Activated effector memory CD4-positive, alpha-beta T cell treated with anti-CD3 and anti-CD28 coated beads, Interleukin-2, amount 50 U/mL, for 16 hours (primary cell): ENCODE measurements at places on chromosomes 12 and 14.

- DNase-seq = no peak
These were observed 322.7 kb upstream of the RTL1 start for GRCh38 chr14:101226265-101226602.

DNA sequence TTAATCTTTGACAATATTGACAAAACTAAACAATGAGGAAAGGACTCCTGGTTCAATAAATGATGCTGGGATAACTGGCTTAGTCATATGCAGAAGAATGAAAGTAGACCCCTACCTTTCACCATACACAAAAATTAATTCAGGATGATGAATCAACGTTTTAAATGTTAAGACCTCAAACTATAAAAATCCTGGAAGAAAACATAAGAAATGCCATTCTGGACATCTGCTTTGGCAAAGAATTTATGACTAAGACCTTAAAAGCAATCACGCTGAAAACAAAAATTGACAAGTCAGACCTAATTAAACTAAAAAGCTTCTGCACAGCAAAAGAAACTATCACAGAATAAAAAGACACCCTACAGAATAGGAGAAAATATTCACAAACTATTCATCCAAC, 97.4 kb downstream of the LMNTD1 start:
- no peak for DNase-seq

- no peak for DNase-seq
These were observed 401.3 kb downstream of the DIO2 start for GRCh38 chr14:79809849-79810612.

DNA sequence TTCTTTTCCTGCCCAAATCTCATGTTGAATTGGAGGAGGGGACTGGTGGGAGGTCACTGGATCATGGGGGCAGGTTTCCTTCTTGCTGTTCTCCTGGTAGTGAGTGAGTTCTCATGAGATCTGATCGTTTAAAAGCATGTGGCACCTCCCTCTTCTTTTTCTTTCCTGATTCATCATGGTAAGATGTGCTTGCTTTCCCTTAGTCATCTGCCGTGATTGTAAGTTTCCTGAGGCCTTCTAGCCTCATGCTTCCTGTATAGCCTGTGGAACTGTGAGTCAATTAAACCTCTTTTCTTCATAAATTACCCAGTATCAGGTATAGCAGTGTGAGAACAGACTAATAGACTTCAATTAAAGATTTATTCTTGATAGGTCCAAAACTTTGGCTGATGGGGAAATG, 83.5 kb downstream of the CAND1 start:
- no peak for DNase-seq

- DNase-seq = no peak
These were observed 218.6 kb upstream of the ATP2B1 start for GRCh38 chr12:89927226-89927698.

DNA sequence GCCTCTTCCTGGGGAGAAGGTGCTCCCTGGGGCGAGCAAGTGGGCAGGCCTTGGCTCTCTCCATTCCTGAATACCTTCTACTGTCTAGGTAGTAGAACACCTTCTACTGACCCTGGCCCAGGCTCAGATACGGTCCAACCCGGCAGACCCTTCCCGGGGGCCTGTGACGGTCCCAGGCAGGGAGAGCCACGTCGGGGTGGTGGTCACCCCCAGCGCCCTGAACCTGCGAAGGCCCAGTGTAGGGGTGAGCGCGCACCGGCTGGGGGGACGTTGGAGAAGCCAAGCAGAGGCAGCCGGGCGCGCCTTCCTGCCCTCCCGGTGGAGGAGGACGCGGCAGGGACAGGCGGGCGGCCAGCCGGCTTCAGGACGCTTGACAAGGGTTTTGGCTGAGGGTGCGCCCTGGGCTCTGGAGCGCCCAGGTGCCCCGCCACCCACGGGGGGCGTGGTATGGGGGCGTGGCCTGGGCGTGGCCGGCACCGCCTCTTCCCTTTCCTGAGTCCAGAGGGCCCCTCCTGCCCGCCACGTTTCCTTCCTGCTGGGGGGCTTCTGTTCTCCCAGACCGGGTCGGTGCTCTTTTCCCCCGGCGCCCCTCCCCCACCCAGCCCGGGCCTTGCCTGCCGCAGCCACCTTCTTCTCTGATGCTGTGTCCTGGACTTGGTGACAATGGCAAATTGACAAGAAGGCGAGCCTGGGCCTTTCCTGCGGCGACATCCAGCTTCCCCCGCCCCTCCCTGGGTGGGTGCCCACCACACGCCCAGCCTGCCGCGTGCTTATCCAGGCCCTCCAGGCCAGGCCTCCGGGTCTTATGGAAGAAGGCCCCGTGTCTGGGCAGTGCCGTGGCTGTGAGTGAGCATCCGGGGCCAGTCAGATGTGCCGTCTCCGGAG, 24.5 kb upstream of the PPP1R13B start:
- peak; percentile 92 for DNase-seq

DNA sequence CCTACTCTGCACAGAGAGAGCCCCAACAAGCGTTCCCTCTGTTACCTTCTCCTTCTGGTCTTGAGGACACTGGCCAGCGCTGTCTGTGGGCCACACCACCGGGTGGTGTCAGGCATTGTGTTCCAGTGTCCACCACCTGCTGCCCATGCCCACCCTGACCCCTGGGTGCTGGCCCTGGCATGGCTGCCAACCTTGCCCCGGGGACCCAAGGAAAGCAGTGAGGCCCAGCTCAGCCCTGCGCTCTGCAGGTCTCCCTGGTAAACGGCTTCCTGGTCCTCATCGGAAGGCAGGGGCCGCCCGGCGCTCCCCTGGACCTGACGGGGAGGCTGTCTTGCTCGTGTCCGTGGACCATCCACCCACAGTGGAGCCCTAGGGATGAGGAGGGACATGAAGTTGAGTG, 21.8 kb upstream of the MEG3 start:
- no peak for DNase-seq

- DNase-seq = no peak
These were observed 2.2 kb downstream of the AMN1 start for GRCh38 chr12:31726575-31726974.

- DNase-seq = no peak
These were observed 8.7 kb upstream of the CLEC4E start for GRCh38 chr12:8549381-8549780.

DNA sequence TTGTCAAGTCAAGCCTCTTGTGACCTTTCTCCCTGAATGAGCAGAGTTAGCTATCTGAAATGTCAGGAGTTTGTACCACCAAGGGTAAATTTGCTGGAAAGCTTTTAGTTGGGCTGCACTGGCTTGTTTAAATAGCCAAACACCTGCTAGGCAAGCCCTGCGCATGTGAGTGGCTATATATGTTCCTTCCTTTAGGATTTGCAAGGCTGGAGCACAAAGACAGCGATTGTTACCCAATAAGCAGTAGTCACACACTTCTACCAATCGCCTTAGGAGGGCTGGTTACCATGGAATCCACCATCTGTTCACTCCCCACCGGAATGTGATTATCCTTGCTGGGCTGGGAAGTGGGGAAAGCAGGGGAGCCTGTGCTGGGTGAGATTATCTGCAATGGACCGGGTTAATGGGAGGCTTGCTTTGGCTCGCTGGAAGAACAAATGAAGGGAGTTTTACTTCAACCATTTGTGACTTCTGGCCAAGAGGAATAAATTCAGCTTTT, 102.5 kb downstream of the FGD4 start:
- DNase-seq = no peak

GRCh38 chr12:24937553-24938244, 11.2 kb downstream of the BCAT1 start:
- no peak for DNase-seq

DNA sequence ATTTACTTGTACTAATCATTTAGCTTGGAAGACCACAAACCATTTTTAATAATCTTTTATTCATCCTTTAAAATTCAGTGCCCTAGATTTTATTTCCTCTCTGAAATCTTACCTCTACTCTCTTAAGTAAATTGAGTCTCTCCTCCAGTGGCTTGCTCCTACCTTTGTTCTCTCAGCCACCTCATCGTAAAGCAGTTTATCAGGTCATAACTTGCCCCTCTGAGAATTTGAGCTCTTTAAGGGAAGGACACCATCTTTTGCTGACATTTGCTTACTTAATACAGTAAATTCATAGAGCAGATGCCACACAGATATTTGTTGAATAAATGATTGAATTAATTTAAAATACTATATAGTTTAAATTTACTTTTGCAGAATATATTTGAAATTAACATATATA, 794.3 kb downstream of the C12orf50 start:
- DNase-seq = no peak

GRCh38 chr12:130083734-130084133, 78.5 kb upstream of the FZD10 start:
- no peak for DNase-seq

DNA sequence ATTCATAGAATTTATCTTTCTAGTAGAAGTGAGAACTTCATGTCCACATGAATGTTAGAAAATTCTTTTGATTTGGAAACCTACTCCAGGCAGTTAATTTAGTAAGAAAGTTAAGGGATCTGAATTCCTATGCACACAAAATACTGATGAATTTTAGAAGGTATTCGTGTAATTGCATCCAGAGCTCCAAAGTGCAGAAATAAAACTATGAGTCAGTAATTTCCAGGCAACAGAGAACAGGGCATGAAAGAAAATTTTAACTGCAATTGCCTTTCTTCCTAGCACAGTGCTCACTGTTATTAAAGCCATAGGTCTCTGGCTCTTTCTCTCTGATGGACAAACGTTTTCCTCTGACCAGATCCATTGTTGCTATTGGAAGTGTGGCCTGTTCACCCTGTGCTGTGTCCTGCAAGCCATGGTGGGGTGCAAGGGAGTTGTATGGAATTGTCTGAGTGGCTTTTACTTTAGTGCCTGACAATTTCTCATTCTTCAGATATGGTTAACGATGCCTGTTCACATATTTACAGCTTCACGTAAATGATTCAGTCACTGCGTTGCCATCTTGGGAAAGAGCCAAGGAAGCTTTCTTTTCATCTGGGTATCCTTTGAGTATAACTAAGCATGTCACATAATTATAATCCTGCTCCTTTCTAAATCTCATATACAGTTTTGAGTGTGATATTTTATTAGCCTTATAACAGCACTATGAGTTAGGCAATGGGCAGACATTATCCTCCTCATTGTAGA, 145.1 kb downstream of the ACSS3 start:
- DNase-seq = no peak

GRCh38 chr12:67645601-67646000, 2.9 kb upstream of the DYRK2 start:
- DNase-seq = no peak

DNA sequence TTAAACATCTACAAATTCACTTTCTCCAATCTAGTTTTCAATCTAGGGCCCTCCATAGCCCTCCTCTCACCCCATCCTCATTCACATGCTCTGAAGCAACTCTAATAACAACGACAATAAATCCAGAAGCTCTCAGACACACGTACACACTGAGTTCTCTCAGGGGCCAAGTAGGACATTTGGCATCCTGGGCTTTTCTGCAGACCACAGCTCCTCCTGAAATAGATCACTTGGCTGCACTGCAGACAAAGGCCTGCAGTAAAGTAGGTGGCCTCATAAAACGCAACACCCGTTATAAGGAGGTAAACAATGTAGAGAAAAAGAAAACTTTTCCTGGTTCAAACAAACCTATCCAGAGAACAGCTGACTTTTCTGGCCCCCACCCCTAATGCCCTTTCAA, 111.2 kb downstream of the TMTC1 start:
- no peak for DNase-seq

- DNase-seq = no peak
These were observed 96.1 kb downstream of the FLRT2 start for GRCh38 chr14:85625925-85626585.

- DNase-seq = no peak
These were observed 3.7 kb upstream of the ART4 start for GRCh38 chr12:14846876-14847580.

DNA sequence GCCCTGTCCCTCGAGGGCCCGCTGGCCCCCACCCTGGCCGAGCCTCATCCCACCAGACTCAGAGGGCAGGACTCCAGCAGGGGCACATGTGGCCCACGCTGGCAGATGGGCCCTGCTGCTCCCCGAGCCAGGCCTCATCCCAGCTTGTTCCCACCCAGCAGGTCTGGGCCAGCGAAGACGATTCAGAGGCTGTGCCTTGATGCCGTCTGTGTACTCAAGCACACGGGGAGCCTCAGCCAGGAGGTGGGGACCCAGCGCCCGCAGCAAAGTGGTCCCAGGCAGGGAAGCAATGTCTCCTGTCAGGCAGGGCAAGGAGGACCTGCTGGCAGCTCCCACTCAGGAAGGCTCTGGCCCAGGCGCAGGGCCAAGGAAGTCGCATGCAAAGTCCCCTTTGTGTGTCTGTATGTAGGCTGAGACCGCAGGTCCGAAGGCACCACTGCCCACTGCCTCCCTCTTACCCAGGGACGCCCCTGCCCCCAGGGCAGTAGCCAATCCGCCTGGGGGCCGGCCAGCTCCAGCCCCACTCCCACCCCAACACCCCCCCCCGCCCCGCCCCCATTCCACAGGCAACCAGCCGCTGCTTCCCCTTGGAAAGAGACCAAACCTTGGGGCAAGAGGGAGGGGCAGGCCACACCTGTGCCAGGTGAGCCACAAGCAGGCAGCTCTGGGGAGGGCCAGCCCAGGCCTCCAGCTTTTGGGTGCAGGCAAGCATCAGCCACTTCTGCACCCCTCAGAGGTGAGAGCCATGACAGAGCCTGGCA, 9.4 kb downstream of the DEGS2 start:
- DNase-seq = no peak

- DNase-seq = no peak
These were observed 96.1 kb downstream of the PPHLN1 start for GRCh38 chr12:42421844-42422779.

DNA sequence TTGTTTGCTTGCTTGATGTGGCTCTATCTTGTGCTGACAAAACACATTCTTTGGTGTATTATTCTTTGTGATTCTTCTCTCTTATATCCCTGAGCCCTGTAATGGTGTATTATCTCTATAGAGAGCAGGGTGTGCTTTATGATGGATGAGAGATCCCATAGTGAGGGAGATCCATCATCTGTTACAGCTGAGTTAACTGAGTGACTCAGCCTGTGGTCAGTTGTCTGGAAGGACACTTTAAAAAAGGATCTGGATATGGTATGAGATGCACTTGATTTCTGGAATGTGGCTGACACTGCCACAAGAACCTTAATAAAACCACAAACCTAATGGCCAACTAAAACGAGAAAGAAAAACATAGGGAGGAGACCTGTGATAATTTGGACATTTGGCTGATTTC, 461.4 kb upstream of the SYT1 start:
- DNase-seq = no peak

DNA sequence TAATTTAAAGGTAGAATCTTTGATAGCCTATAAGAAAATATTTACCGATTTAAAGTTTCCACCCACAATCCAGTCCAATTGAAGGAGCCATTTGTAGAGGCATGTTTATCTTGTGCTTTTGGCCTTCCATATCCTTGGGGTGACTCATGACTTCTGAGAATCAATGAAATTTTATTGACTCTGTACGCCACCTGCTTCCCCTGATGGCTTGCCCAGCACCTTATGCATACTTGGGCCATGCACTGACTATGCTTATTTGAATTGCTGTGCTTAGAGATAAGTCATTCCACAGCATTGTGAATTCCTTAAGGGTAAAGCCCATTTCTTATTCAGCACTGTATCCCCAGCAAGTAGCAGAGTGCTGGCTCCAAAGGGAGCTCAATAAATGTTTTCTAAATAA, 954.8 kb upstream of the SEL1L start:
- no peak for DNase-seq

- no peak for DNase-seq
These were observed 8.1 kb downstream of the AVIL start for GRCh38 chr12:57810450-57810849.
